ENCODE measurements at places on chromosomes 13 and 19.

DNA sequence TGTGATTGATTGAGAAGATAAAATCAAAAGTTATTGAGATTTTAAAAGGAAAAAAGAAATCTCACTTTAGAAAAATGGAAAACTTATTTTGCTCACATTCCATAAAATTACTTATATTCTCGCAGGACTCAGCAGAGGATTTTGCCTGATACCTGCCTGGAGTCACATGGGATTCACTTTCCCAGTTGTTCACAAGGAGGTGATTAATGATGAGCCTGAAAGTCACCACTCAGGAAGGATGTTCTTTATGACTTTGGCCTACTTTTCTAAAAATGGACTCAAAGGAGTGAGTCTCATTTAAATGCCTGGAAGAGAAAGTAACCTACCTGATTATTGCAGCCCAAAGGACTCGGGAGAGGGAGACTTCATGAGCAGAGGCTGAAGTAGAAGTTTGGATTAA, 34.5 kb upstream of the FAM216B start:
- no peak for DNase-seq

GRCh38 chr13:100630555-100630954, 42.0 kb upstream of the GGACT start:
- no peak for DNase-seq

GRCh38 chr19:54465426-54466109, 2.0 kb upstream of the LENG9 start:
- no peak for DNase-seq

- DNase-seq: no peak
Measured at GRCh38 chr19:18650021-18650390, 13.2 kb downstream of the KLHL26 start.

GRCh38 chr13:69618393-69618792, 489.2 kb upstream of the ATXN8OS start:
- DNase-seq: no peak
